ENCODE measurements at places on chromosomes 12 and 14.

- no peak for DNase-seq
Measured at GRCh38 chr12:40117818-40118217, 11.9 kb upstream of the SLC2A13 start.

- peak; percentile 100 for DNase-seq
Measured at GRCh38 chr12:122526683-122527477, at the start of the genes KNTC1 and RSRC2. Gene KNTC1, plus strand, starts transcription at chr12:122527249. Its CDS starts 2,815 bp downstream, at chr12:122530064. Gene RSRC2, minus strand, starts transcription at chr12:122526936. Its CDS starts 83 bp downstream, at chr12:122526853.

DNA sequence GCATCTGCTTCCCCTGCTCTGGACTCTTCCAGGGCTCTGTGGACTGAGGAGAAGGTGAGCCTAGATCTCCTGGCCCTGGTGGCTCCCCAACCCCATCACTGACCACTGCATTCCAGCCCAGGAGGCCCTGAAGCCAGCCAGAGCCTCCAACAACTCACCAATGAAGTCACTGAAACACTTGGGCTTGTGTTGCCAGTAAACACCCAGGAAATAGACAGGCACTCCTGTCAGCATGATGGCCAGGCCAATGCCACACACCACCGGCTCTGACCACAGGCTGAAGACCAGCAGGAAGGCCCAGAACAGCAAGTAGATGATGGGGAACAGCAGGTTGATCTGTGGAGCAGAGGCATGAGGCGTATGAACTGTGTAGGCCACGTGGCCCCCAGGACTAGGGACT, 8.8 kb upstream of the CEBPE start:
- no peak for DNase-seq

GRCh38 chr12:67637718-67638117, 10.8 kb upstream of the DYRK2 start:
- DNase-seq: no peak

GRCh38 chr14:95310635-95311380, 8.9 kb downstream of the CLMN start:
- DNase-seq: no peak

DNA sequence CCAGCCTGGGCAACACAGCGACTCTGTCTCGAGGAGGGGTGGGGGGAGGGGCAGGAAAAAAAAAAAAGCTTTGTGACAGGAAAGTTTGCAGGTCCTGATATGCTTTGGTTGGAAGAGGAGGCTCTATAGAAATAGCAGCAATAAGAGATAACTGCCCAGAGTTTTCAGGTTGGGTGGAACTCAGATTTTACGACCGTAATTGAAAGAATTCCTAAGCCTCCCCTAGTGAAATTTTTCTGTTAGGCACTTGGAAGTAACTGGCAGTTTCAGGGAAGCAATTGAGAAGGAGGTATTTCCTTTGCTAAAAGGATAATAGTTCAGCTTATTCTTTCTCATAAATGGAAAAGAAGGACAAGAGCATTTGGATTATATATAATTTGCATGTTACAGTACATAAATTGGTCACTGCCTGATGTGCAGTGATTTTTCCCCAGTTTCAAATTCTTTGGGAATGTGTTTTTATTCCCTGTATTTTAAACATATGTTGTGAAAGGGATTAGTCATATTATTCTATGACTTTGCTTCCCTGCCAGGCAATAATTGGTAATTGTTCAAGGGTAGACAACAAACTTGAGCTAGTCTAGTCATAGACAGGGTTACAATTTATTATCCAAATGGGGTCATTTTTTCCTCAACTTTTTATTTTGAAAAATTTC, 452.8 kb downstream of the AEBP2 start:
- DNase-seq: no peak

DNA sequence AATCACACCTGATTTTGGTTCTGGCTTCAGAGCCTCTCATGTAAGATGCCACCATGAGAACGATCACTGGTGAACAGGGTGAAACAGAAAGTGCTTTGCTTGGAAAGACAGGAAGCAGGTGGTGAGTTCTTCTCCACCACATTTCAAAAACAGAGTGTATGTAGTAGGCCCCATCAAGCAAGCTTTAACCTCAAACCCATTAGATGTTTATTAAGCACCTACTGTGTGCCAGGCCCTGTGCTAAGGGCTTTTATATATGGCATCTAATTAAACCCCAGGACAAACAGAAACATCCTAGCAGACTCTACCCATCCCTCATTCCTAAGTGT, 47.8 kb upstream of the MED13L start:
- DNase-seq: no peak

- no peak for DNase-seq
Measured at GRCh38 chr12:89731614-89732013, 23.0 kb upstream of the ATP2B1 start.

GRCh38 chr12:113991224-113992044, 25.3 kb upstream of the RBM19 start:
- DNase-seq: no peak

- DNase-seq: no peak
Measured at GRCh38 chr12:2410496-2410895, 357.7 kb downstream of the CACNA1C start.

- DNase-seq: no peak
Measured at GRCh38 chr12:26767865-26768264, 65.1 kb downstream of the ITPR2 start.

DNA sequence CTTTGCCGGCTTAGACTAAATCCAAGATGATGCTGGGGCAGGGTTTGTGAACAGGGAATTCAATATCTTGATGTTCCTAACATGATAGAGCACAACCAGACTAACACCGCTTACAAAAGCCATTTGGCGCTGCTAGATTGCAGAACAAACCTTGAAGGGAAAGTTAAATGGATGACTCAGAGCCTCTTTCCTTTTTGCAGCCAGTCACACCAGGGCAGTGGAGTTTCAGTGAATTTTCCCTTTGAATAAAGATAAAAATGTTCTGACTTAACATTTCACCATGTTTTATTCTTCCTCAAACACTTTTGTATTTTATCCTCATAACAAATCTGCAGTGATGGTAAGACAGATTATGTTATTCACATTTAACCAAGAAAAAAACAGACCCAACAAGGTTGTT, 47.3 kb downstream of the PDE6H start:
- DNase-seq: no peak

DNA sequence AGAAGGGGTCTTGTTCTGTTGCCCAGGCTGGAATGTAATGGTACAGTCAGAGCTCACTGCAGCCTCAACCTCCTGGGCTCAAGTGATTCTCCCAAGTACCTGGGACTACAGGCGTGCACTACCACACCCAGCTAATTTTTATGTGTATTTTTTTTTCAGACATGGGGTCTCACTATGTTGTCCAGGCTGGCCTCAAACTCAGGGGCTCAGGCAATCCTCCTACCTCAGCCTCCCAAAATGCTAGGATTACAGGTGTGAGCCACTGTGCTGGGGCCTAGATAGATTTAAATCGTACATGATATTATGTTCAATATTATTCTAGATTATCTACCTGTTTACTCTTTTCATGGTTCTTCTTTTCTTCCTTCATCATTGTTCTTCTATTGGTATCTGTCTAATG, 61.5 kb downstream of the IFT81 start:
- no peak for DNase-seq

DNA sequence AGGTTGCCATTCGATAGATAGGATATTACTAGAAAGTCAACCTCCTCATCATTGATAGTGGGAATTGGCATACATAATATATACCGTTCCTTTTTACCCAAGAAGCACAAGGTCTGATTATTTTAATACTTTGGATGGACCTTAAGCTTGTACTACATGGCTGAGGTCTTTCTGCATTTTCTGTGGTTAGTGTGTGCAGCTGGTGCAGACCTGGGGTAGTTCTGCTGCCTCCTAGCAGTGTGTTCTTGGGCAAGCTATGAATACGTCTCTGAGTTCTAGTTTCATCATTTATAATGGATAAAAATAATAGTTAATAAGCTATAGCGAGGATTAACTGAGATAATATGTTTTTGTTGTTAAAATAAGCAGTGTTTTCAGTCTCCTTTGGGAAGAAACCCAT, 2.2 kb downstream of the ZDHHC17 start:
- no peak for DNase-seq

DNA sequence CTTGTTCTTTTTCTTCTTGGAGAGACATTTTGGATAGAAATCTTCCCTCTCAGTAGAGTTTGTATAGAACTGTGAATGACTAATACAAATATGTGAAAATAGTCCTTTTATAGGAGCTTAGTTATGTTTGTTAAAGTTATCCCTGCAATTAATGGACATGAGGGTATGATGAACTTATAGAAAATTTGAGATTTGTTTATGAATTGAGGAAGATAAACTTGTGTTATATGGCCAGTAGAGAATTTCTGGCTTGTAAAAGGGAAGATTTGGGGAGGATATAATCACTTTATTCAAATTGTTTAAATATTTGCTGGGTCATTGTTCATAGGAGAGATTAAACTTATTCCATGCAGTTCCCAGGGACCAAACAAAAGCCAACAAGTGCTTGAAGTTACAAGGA, 119.6 kb downstream of the DAAM1 start:
- DNase-seq: no peak

DNA sequence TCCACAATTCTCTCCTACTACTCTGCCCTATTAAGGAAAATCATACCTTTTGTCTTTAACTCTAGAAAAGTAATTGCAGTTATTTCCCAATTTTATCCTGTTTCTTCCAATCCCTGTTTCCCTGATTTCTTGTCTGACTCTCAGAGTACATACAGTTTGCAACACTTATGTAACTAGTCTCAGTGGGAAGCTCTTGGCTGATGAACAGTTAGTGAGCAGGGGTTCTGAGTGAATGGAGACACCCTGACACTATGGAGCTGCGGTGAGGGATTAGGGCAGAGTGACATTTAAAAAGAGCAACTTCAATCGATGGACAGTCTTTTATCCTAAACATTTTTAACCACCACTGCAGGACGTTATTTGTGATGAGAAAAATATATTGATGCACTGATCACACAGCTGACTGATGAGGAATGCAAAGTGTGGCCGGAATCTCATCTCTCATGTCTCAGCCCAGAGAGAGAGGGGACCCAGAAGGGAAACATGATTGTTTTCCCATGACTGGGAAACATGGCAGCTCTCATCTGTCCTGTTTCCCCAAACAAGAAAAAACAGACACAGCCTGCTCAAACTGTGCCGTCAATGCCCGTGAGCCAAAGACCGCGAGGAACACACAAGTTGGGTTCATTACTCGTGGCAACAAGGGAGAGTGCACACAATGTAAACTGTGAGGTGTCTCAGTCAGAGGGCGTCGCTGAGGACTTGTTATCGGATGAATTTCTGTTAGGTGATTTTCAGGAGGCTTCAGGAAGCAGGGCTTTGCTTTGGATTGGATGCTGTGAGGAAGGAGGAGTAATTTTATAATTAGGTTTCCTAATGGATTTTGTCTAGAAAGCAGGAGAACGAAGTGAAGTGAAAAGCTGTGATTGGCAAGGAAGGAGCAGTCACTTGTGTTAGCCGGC, 5.2 kb upstream of the SLC6A13 start:
- no peak for DNase-seq

GRCh38 chr12:63093711-63094110, 57.3 kb downstream of the AVPR1A start:
- no peak for DNase-seq

- DNase-seq: no peak
Measured at GRCh38 chr14:93950948-93951634, 23.9 kb downstream of the FAM181A start.

GRCh38 chr14:95445676-95446075, 70.8 kb downstream of the SYNE3 start:
- peak; percentile 51 for DNase-seq

DNA sequence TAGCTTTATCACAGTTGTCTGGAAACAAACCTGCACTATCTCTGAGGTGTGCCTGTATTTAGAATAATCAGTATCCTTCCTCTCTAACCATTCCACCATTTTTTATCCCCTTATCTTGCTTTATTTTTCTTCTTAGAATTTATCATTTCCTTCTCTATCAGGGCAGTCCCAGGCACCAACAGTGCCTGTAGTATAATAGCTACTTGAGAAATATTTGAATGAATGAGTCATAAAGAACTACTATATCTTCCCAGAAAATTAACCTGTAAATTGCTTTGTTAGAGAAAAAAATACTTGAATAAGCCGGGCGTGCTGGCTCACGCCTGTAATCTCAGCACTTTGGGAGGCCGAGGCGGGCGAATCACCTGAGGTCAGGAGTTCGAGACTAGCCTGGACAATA, 21.2 kb upstream of the FOXJ2 start:
- DNase-seq: no peak

DNA sequence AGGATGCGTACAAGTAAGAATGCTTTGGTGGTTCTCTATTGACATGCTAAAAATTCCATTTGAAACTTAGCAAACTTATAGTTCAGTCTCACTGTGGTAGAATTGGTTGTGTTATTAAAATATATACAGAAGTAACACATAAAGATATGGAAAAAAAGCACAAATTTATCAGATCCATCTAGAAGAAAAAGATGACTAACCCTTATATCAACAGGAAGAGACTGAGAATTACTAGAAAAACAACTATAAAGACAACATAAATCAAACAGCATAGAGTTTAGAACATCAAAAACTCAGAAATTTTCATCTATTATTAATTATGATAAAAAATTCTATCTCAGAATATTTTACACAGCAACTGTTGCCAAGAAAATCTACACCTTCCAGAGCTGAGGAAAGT, 491.0 kb downstream of the ETNK1 start:
- no peak for DNase-seq

DNA sequence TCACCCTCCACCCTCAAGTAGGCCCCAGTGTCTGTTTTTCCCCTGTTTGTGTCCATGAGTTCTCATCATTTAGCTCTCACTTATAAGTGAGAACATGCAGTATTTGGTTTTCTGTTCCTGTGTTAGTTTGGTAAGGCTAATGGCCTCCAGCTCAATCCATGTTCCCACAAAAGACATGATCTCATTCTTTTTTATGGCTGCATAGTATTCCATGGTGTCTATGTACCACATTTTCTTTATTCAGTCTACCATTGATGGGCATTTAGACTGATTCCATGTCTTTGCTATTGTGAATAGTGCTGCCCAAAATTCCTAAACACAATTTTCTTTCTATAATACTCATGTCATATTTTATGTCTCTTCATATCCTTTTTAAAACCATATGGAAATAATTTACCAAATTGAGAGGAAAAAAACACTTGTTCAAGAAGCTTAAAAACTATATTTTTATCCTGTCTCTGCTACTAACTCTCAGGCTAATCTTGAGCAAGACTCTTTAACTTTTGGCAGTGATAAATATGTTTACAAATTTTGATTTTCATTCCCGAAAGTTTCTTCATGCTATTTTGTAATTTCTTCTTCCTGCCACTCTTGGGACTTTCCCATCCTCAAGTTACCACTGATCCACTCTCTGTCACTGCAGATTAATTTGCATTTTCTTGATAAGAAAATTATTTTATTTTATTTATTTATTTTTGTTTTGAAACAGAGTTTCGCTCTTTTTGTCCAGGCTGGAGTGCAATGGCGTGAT, 28.0 kb upstream of the OSBPL8 start:
- no peak for DNase-seq

DNA sequence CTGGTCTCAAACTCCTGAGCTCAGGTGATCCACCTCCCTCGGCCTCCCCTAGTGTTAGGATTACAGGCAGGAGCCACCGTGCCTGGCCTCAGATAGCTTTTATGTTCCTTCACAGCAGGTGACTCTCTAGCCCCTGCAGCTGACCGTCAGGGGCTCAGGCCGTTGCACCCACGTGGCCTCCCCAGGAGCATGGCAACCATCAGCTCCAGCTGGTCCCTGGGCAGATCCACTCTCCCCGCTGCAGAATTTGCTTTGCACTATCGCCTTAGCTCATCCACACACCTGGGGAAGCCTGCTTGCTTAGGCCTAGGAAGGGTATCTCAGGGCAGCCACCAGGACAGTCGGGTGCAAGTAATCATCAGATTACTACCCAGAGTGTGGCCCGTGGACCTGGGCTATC, 62.6 kb downstream of the TSPAN9 start:
- DNase-seq: no peak

GRCh38 chr14:61994589-61994988, 232.4 kb downstream of the SNAPC1 start:
- DNase-seq: no peak

GRCh38 chr14:105294142-105294597, 6.6 kb downstream of the BRF1 start:
- peak; percentile 25 for DNase-seq

GRCh38 chr14:99033951-99034350, 238.0 kb downstream of the BCL11B start:
- DNase-seq: no peak
